ENCODE measurements at places on chromosomes 7 and 10.

- DNase-seq = no peak
Observed at GRCh38 chr10:45198486-45199204, 116.8 kb downstream of the OR13A1 start.

DNA sequence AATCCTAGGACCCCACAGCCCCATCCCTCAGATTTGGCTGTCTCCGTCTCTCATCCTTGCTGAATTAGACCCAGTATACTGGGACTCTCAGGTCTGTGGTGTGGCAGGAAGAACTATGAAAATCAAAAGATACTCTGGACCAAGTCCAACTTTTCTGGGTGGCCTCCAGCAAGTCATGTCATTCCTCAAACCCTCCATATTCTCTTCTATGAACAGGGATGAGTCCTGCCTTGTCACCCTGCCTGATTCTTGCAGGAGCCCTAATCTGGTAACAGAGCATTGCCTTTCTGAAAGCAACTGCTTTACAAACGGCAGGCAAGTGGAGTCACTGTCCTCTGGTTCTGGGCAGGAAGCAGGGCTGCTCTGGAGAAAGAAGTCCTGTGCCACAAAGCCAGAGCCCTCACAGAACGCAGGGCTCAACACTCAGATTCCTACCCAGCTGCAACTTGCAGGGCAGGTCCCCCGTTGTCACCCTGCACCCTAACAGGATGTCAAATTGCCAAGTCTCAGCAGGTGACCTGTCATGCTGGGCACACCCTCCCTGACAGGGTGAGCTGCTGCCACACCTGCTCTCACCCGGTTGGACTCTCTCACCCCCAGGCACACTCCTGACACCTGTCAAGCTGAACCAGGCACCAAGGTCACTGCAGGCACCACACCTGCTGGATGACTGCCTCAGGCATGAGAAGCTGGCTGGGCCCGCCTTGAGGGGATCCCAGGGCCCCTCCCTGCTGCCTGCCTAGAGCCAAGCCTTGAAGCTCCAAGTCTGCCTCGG is 227.7 kb downstream of the KCNMA1 start:
- DNase-seq = no peak

GRCh38 chr10:111030042-111030750 is 46.6 kb upstream of the ADRA2A start:
- peak; percentile 34 for DNase-seq

GRCh38 chr7:48114115-48114514 is 25.1 kb downstream of the UPP1 start:
- DNase-seq = no peak

DNA sequence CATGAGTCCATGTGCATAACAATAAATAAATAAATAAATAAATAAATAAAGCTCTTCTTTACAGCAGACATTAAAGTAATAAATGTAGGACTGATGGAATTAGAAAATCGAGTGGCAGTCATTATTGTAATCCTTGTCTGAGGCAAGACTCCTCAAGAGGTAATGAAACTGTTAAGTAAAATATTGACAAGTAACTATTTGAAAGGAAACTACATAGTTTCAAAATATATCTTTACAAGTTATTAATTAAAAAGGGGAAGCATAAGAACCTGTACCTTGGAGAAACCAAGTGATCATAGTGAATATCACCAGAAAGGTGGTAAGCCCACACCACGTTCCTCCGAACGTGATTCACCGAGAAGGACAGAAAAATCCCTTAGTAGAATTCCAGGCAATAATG is 285.6 kb upstream of the SORCS1 start:
- no peak for DNase-seq

DNA sequence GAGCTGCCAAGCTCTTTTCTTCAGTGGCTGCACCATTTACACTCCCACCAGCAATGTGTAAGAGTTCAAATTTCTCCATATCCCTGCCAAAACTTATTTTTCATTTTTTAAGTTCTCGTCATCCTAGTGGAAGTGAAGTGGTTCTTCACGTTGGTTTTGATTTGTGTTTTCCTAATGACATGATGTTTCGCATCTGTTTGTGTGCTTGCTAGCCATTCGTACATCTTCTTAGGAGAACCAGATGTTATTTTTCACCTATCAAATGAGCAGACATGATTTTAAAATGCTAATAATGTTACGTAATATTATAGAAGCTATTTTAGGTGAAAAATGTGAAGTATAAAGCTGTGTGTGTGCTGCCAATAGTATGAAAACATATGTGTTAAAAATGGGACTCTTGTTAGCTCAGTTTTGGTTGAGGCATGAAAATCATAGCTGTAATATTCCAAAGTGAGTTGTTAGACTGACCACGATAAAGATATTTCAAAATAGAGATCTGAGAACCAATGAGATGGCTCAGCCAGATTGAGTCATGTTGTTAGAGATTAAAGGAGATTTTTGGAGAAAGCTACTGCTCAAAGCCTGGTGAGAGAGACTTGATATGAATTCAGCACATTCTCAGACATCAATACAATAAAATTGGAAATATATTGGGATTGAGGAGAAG is 25.9 kb upstream of the GALNT11 start:
- peak; percentile 49 for DNase-seq

- DNase-seq = peak; percentile 92
Observed at GRCh38 chr10:88157981-88158465, 294.6 kb downstream of the PTEN start.

DNA sequence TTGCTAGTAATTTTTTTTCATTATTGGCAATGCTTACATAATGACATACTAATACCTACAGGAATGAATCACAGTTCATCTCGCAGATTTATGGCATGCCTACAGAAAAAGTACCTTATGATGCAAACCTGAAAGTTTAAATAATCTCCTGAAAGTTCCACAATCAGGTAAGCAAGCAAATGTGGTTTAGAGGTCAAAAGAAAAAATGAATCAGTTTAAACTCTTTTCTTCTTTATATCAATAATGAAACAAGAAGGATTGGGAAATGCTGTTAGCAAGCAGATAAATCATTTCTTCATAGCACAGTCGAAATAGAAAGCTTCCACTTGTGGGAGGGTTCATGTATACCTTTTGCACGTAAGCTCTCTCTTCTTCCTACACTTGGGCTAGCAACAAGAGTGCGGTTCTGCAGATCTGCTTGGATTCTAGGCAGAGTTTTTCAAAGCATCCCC is 53.7 kb upstream of the MTPN start:
- no peak for DNase-seq

DNA sequence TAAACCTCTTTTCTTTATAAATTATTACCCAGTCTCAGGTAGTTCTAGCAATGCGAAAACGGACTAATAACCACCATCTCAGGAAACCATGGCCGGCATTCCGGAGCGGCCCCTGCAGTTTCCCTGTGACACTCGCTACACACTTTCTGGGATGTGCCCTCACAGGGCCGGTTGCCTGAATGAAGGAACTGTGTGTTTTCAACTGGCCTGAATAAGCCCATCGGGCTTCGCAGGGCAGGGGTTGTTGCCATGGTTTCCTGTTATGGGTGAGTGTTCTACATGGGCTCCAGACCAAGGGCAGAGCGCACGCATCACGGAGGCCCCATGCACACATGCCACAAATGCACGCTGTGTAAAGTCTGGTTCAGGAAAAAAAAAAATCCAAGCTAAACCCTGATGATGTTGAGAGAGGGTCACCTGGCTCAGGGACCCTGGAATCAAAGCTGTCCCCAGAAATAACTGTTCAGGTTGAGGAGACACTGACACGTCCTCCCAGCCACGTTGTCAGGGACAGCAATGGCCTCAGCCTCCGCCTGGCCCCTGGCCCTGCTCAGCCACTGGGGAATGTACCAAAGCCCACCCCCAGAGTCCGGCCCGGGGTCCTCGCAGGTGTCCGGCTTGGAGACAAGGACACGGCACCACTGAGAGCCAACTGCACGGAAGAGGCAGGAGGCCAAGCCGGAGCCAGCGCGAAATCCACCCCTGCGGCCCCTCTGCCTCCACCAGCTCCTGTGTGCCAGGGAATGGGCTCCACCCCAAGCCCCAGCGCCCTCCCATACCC is 47.9 kb downstream of the STK32C start:
- DNase-seq = no peak

DNA sequence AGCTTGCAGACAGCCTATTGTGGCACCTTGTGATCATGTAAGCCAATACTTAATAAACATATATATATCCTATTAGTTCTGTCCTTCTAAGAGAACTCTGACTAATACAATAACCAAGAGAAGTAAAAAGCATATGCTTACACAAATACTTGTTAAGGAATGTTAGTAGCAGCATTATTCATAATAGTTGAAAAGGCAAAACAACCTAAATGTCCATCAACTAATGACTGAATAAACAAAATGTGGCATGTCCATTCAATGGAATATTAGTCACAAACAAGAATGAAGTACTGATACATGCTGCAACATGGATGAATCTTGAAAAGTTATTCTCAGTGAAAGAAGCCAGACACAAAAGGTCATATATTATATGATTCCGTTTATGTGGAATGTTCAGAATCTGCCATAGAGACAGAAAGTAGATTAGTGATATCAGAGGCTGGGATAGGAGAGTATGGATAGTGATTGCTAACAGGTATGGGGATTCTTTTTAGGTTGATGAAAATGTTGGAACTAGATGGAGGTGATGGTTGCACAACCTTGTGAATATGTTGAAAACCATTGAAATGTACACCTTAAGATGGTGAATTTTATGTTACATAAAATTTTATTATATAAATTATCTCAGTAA is 112.5 kb upstream of the UNC5B start:
- DNase-seq = no peak

- DNase-seq = peak; percentile 80
Observed at GRCh38 chr10:118698421-118698820, 56.3 kb downstream of the CACUL1 start.

- DNase-seq = no peak
Observed at GRCh38 chr7:115368998-115369397, 447.1 kb downstream of the MDFIC start.

DNA sequence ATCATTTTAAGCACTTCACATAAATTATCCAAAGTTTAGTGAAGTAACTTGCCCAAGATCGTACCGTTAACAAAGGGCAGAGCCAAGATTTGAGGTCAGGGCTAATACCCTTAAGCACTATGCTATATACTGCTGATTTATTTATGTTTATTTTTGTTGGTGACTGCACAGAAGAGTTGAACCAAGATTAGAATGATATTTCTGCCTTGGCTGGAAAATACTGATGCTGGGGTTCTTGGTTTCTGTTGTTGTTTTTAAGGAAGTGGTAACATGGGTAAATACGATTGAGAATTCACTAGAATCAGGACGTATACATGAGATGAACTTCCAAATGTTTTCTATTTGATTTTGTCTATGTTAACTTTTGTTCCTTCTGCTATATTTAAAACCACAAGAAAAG is 9.3 kb downstream of the ADD3 start:
- no peak for DNase-seq

GRCh38 chr7:2931034-2931415 is 86.9 kb upstream of the GNA12 start:
- no peak for DNase-seq
